ENCODE measurements at places on chromosomes 6 and 20.

DNA sequence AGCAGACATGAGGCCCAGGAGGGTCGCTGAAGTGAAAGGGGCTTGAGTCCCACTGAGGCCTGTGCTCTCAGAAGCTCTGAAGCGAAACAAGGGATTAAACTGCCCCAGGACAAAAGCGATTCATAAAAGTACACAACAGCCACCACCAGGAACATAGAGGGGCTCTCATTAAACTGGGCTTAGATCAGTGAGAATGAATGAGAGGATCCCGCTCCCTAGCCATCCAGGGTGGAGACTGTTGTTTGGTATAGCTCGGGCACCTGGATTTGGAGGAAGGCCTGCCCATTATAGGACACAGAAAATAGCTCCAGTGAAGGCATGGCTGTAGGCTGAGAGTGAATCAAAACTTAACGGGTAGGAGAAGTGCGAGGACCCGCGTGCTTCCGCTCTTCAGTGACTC lies 91.6 kb upstream of the TAB2 start:
- DNase-seq = no peak

- DNase-seq = no peak
Measured at GRCh38 chr6:5566718-5567117, 305.4 kb downstream of the FARS2 start.

DNA sequence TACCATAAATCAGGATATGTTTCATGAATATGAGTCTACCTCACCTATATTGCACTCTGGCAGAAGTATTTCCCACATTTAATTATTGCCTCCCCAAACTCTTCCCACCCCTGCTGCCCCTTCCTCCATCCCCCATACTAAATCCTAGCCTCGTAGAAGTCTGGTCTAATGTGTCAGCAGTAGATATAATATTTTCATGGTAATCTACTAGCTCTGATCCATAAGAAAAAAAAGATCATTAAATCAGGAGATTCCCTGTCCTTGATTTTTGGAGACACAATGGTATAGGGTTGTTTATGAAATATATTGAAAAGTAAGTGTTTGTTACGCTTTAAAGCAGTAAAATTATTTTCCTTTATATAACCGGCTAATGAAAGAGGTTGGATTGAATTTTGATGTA lies 6.4 kb downstream of the EDN1 start:
- no peak for DNase-seq

DNA sequence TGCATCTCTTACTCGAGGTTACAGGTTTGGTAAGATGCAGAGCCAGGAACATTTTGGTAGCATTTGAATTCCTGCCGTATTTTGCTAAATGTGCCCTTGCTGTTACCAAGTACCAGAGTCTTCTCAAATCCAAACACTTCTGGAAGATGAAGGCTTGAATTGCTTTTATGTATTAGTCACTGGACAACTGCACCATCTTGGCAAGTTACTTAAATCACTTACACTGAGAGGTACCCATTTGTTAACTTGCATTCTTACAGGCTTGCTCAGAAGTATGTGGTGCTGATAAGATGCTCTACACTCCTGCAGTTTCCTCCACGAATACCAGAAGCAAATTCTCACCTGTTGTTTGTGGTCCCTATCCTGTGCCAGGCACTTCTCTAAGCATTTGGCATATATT lies 12.7 kb downstream of the IL22RA2 start:
- DNase-seq = no peak

DNA sequence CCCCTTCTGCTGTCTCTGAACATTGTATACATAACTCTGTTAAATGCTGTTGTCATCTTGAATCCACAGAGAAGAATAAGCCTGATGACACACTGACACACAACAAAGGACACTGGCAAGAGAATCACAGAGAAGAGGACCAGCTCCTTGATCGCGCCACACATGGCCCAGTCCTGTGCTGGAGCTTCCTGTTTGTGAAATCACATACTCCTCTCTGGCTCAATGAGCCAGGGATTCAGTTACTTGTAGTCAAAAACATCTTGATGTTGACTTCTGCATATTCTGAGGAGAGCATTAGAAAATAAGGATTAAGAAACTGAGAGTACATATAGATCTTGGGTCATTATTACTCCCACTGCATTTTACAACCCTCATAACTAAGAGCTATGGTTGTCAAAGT lies 100.1 kb downstream of the EPB41L2 start:
- DNase-seq = no peak

- no peak for DNase-seq
Measured at GRCh38 chr6:3230256-3230882, 2.9 kb upstream of the TUBB2B start.
